NCI-H2029 (cell line): ENCODE measurements at places on chromosomes 13 and 19.
A peak's percentile ranks its signal among the peaks of the same experiment; 100 is the strongest.

DNA sequence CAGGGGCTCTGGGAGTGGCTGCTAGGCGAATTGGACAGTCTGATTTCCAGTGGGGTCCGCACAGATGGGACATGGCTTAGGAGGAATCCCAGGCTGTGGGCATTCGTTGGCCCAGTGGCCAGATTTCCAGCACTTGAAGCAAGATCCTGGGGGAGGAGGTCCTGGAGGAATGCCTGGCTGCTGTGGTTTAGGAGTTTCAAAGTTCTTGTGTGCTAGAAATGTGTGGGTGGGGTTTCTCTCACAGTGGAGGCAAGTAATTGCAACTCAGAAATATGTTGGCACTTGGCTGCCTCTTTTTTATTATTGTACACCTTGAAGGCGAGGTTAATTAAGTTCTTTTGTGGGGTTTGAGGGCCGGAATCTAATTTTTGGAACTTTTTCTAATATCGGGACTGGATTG is 17.1 kb downstream of the IGFL3 start:
- DNase-seq = no peak

DNA sequence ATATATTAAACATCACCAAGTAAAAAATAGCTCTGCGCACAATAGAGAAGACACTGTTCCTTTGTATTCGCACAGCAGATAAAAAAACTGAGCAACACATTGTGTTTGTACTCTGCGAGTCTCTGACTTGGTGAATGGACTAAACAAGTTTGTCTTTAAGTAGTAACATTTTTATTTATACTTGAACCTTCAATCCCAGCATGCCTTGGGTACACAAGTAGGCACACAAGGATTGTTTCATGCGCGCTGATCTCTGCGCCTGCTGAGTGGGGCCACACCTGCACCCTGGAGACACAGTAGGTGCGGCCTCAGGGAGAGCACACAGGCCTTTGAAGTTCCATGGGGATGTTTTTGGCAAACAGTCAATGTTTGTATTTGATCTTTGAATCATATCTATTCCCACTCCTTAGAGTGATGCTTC is 318.9 kb downstream of the MYO16 start:
- DNase-seq = peak; percentile 19

DNA sequence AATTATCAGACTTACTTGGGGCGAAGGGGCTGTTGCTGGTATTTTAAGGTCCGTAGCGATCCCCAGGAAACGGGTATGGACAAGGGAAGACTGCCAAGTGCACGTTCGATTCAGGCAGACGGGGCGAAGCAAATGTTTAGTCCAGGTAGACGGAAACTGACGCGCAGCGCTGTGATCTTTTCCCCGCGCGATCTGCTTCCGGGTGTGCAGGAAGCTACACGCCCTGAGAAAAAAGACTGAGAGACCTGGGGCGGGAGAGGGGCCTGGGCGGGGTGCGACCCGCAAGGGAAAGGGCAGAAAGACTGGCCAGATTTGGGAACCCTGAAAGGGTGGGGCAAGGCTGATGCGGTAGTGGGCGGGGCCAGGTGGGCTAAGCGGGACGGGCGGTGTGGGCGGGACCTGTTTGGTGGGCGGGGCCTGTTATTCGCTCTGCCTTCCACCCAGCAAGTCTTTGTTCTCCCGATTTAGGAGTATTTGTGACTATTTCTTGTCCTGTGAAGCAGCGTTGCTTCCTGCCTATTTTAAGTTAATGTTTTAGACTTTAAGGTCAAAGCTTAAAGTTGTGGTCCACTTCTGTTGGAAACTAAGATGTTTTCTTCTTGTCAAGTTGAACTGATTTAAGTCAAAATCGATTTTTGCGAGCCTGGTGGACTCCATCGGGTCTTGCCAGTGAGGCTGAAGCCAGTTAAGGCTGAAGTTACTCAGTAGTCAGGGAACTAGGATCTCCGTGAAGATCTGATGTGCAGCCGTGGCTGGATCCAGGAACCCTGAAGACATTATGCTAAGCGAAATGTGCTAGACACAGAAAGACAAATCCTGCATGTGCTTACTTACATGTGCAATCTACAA is at the start of gene ZNF836:
ZNF836 (minus strand) TSS at position 301 of the 849 bp plus-strand sequence. CDS start 3,549 bp downstream, outside the sequence.
- peak; percentile 74 for DNase-seq

DNA sequence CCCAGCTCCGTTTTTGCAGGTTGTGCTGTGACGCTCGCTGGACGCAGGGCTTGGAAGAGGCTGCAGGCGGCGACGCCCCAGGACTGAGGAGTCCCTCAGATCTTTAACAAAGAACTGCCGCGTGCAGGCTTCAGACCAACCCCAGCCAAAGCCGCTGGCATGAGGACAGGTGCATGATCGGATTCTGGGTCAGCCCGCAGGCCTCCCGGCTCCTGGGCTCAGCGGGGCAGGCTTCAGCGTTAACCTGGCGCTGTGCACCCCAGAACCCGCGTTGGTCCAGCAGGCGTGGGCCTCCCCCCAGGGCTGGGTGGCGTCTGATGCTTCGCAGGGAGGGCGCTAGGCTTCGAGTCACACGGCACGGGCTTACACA is 920 bp upstream of the TIMM13 start:
- DNase-seq = peak; percentile 37

DNA sequence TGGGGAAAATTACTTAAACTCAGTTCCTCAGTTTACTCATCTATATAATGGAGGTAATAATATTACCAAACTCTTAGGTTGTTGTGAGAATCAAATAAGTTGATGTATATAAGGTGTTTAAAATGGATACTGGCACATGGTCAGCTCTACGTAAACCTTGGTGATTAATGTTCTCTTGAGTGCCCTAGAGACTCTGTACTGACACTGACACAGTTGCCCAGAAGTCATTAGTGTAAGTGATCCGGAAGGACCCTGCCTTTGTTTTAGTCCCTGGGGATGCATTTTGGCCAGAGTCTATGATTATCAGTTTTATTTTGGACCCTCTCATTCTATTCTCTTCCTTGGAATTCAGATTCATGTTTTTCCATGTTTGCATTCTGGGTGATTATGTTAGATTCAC is 31.9 kb downstream of the CHST8 start:
- DNase-seq = no peak

- DNase-seq = no peak
Observed at GRCh38 chr13:47896546-47896945, 104.5 kb downstream of the SUCLA2 start.

DNA sequence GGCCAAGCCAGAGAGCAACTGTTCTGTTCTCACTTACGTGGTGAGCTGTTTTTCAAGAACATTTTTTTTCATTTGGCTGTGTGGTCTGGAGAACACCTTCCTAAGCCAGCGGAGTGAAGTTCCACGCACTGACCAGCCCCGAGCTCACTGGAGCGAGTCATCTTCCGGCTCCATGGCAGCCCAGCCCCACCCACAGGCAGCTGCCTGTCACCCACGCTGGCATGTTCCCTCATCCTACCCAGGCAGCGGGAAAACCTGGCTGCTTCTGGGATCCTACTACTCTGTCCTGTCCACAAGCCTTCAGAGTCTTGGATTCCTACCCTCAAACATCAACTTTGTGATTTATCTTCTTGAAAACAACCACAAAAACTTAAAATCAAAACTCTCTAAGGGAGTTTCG is 76.2 kb downstream of the GGACT start:
- no peak for DNase-seq

- no peak for DNase-seq
Observed at GRCh38 chr13:23599083-23599925, 29.1 kb downstream of the TNFRSF19 start.

DNA sequence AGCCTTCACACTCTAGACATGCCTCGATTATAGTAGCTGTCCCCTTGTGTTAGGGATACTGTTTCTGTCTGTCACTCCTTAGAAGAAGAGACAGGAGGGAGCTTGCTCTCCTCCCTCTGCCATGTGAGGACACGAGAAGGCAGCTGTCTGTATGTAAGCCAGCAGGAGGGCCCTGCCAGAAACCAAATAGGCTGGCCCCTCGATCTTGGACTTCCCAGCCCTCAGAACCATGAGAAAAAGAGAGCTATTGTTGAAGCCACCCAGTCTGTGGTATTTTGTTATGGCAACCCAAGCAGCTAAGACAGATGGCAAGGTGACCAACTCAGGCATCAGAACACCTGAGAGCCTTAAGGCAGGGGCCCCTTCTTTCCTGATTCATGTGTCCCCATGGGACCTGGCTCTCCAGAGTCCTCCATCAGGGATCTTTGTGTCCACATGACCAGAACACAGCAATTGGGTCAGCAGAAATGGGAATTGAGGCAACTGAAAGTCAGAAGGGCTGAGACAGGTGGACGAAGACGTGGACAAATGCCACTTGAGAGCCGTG is 65.6 kb upstream of the NPAS1 start:
- no peak for DNase-seq

DNA sequence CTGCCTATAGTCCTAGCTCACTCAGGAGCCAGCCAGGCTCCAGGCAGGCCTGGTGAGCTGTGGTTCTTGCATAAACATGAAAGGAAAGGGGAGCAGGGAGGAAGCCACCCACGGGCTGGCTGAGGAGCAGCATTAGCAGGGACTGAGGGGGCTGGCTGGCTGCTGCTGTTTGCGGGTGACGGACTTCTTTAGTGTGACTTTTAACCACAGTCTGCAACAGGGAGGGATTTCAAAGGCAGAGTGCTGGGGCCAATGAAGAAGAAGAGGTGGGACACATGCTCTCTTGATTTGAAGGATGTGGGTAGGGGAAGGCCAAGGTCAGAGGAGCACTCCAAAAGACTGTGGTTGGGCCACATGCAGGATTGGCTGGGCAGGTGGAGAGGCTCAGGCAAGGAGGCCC is 223.0 kb downstream of the DNAJC15 start:
- DNase-seq = no peak

- DNase-seq = no peak
Observed at GRCh38 chr19:43777163-43777695, 3.5 kb downstream of the KCNN4 start.

DNA sequence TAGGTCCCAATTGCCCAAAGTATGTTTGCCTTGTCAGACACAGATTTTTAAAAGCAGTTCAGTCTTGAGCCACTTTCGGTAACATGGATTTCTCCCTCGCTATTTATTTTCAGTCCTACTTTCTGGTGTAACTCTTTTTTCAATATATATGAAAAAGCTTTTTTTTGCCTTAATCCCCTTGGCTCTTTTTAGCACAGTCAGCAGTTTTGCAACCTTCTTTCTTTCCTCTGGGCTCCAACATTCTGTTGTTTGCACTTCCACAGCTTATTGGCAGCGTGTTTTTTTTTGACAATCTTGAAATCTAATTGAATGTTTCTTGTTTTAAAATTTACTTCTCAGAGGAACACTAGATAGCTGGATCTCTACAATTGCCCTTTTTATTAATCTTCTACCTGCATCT is 429.3 kb upstream of the NBEA start:
- no peak for DNase-seq

DNA sequence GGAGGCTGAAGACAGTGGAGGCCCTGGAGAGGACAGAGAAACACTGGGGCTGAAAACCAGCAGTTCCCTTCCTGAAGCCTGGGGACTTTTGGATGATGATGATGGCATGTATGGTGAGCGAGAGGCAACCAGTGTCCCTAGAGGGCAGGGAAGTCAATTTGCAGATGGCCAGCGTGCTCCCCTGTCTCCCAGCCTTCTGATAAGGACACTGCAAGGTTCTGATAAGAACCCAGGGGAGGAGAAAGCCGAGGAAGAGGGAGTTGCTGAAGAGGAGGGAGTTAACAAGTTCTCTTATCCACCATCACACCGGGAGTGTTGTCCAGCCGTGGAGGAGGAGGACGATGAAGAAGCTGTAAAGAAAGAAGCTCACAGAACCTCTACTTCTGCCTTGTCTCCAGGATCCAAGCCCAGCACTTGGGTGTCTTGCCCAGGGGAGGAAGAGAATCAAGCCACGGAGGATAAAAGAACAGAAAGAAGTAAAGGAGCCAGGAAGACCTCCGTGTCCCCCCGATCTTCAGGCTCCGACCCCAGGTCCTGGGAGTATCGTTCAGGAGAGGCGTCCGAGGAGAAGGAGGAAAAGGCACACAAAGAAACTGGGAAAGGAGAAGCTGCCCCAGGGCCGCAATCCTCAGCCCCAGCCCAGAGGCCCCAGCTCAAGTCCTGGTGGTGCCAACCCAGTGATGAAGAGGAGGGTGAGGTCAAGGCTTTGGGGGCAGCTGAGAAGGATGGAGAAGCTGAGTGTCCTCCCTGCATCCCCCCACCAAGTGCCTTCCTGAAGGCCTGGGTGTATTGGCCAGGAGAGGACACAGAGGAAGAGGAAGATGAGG is 1.5 kb downstream of the PPP1R15A start:
- no peak for DNase-seq

- no peak for DNase-seq
Observed at GRCh38 chr13:73040484-73040883, 18.3 kb upstream of the KLF5 start.
